ENCODE measurements at places on chromosomes 1 and 21.

- peak; percentile 16 for DNase-seq
Measured at GRCh38 chr1:6025269-6026094, 20.2 kb upstream of the KCNAB2 start.

DNA sequence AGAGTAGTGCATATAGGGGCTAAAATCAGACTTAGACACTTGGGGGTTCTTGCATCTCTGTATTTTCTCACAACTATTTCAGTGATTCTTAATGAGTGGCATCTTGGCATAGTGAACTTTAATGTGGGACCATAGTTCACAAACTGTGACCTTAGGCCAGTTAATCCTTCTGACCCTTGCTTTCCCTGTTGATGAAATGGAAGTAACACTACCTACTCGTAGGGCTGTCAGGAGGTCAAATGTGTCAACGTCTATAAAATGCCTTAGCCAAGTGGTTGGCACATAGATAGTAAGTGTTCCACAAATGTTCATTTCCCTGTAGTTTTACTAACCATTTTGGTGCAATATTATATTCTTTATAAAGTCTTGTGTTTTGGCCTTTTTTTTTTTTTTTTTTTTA lies 49.4 kb downstream of the DYRK1A start:
- DNase-seq: no peak

GRCh38 chr1:53562981-53563379 lies 103.8 kb downstream of the DMRTB1 start:
- DNase-seq: no peak

- no peak for DNase-seq
Measured at GRCh38 chr1:154661110-154661509, 53.1 kb upstream of the ADAR start.

- DNase-seq: no peak
Measured at GRCh38 chr1:179808503-179808902, 65.4 kb downstream of the FAM163A start.

- DNase-seq: no peak
Measured at GRCh38 chr1:35112668-35113067, 33.5 kb downstream of the ZMYM1 start.

DNA sequence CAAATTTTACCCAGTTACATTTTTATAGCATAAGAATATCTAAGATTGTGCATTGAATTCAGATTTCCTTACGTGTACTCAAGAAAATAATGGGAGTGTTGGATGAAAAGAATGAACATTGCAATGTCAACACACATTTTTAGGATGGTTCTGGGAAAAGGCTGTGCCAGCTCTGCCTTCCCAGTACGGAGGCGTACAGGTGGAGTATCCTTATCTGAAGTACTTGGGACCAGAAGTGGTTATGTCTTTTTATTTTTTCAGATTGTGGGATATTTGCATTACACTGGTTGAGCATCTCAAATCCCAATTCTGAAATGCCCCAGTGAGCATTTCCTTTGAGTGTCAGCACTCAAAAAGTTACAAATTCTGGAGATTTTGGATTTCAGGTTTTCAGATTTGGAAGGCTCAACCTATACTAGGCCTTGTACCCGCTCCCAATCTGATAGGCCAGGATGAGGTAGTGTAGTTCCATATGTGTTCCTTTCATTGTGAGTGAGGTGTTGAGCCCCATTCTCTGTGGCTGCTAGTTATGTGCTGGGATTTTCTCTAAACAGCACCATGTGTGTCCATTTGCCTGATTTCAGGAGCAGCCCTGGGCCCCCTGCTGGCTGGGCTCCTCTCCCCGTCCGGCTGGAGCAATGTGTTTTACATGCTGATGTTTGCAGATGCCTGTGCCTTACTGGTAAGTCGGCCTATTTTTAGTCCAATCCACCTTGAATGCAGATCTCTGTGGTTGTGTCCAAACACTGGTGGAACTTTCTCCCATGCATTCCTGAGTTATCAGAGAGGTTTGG lies 60.8 kb downstream of the SLC37A1 start:
- DNase-seq: no peak

DNA sequence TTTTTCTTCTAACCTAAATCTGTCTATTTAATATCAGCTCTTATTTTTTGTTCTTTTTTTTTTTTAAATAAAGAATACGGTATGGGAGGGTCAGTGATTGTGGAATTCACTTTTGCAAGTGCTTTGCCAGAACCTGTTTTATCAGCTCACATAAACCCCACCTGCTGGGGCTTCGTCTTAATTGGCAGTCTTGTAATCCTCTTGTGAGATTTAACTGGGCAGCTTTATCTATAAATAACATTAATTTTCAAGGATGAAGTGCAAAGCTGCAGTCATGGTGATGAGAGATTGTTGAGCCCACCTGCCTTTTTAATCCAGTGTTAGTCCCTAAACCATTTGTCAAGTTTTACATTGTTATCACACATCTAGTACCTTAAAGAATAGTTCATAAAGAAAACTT lies 18.2 kb upstream of the PDC start:
- DNase-seq: no peak

GRCh38 chr1:200654660-200655059 lies 15.0 kb downstream of the DDX59 start:
- no peak for DNase-seq

GRCh38 chr1:5526385-5526750 lies 465.9 kb downstream of the NPHP4 start:
- no peak for DNase-seq

DNA sequence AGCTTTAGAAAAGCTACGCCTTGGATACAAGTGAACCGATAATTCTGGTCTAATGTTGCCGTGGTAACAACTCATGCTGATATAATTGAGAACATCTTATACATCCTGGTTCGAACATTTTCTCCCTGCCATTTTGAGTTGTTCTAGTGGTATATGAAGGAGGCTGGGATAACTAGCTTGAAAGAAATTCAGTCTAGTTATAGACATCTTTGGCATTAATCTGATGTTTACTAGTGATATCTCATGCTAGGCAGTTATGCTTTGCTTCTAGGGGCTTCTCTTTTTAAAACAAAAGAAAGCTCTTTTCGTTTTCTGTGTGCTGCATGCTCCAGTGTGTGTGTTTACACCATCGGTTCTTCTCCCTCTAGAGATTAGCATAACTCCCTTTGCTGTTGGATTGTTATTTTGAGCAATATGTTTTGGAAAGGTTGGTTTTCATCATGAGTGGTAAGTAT lies 20.5 kb downstream of the PRKACB start:
- no peak for DNase-seq

DNA sequence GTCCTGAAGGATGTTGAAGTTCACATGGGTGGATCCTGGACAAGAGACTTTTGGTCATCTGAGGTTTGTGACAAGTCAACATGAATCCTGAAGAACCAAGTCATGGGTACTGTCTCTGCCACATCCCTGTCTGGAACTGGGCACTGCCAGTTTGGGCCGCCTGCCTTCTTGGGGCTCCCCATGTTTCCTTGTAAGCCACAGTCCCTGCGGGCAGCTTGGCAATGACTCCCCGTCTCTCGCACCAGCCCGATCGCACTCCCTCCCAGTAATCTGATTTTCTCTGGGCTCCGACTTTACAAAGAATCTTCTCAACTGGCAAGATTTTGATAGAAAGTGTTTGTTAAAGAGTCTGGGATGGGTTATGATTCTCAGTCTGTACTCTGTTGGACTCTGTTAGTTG lies 80.4 kb downstream of the DDX20 start:
- no peak for DNase-seq

GRCh38 chr1:87182611-87183010 lies 146.1 kb upstream of the LMO4 start:
- DNase-seq: no peak

DNA sequence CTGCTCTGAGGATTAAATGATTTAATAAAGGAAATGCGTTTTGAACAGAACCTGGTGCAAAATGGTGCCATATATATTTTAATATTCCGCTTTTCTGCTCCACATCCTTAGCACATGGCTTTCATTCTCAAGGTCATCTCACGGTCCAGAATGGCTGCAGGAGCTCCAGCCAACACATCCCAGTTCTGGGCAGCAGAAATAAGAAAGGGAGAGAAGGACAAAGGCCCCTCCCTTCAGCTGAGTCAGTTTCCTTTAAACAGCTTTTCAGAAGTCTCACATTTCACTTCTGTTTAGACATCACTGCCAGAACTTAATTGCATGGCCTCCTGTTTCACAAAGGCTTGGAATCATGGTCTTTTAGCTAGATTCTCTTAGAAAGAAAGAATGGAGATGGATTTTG lies 75.2 kb upstream of the LRRN2 start:
- DNase-seq: no peak

DNA sequence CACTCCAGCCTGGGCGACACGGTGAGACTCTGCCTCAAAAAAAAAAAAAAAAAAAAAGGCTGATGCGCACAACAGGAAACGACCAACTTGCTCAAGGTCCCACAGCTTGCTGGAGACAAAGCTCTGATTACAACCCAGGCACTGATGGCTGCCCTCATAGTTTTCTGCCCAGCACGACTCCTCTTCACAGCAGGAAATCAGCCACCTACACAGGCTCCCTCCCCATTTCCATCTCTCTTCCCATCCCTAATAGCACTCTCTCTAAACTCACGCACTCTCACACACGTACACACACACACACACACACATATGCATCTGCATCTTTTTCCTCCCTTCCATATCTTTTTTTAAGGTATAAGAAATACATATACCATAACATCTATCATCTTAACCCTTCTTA lies 153.5 kb upstream of the SOD1 start:
- no peak for DNase-seq

DNA sequence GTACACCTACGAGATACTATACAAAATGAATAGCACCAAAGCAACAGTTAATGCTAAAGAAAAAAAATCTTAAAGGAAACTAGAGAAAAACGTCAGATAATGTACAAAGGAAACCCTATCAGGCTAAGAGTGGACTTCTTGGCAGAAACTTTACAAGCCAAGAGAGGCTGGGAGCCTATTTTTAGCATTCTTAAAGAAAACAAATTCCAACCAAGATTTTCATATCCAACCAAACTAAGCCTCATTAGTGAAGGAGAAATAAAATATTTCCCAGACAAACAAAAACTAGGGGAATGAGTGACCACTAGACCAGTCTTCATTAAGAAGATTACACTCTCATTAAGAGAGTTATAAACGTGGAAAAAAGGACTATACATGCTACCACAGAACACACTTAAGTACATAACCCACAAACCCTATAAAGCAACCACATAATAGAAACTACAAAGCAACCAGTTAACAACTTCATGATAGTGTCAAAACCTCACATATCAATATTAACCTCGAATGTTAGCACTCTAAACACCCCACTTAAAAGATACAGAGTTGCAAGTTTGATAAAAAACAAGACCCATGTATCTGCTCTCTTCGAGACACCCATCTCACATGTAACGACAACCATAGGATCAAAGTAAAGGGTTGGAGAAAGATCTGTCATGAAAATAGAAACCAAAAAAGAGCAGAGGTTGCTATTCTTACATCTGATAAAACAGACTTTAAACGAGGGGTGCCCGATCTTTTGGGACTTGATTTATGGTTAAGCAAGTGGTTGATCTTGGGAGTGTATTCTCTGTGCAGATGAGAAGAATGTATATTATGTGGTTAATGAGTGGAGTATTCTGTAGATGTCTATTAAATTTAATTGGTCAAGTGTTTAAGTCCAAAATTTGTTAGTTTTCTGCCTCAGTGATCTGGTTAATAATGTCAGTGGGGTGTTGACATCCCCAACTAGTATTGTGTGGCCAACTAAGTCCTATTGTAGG lies 1301.4 kb downstream of the PLA2G4A start:
- DNase-seq: no peak

DNA sequence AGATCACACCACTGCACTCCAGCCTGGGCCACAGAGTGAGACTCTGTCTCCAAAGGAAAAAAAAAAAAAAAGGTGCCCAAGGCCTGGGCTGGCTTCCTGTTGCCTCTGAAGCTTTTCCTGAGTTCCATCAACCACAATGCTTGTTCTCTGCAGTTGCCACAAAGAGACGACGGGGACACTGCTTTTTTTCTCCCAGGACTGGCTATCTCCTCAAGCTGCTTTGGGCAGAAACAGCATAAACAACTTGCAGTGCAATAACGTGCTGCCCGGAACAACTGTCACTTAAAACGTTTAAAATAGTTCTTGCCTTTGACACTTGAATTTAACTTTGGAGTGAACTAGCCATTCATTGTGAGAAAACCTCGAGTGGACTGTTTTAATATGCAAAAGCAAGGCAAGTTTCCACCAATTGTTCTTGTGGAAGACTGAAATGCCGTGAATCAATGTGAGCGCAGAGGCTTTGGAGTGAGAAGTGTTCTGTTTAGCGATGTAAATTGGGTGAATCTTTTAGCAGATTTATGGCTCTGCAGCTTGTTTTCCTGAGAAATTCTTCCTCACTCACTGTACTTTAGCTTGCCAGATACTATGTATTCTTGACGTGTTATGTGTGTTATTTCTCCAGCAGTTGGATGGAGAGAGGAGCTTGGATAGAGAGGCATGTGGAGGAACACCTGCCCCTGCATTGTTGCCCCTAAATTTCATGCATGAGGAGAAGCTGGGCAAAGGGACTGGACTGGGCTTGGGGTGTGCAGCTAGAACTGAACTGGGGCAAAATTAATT lies 188.1 kb upstream of the KIAA0040 start:
- no peak for DNase-seq

DNA sequence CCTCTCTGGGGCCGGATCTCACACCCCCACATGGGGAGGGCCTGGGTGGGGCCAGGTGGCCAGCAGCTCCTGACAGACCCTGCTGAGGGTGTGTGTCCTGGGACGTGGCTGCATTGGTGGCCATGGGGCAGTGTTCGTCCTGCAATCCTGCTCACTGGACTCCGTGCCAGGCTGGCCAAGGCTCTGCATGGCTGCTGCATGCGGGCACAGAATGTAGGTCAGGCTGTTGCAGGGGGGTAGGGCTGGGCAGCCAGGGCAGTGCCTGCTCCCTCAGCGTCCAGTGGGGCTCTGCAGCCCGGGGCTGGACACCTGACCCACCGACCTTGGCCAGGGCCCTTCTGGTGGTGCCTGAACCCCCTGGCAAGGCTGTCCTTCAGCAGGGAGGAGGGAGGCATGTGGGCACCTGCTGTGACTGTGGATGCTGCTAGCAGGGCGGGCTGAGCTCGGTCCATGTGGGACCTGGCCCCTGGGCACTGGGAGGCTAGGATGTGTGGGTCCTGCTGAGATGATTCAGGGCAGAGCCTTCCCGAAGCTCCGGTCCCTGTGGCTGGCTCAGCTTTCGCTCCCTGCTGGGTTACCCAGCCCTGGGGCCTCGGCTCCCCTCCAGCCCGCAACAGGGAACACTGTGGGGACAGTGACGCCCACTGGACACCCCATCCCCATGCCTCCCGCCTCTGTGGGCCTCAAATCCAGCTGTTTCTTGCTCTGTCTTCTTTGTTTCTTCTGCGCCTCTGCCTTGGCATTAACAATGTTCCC lies 14.9 kb upstream of the PLCH2 start:
- no peak for DNase-seq

- DNase-seq: no peak
Measured at GRCh38 chr1:52426371-52426770, 22.0 kb downstream of the PRPF38A start.

GRCh38 chr1:20711285-20712214 lies 6.3 kb downstream of the KIF17 start:
- DNase-seq: no peak

- no peak for DNase-seq
Measured at GRCh38 chr1:17128361-17128760, 9.1 kb upstream of the PADI2 start.

- no peak for DNase-seq
Measured at GRCh38 chr1:159141584-159142390, 29.6 kb upstream of the CADM3 start.

GRCh38 chr1:5746611-5747425 lies 245.4 kb downstream of the NPHP4 start:
- DNase-seq: no peak

- no peak for DNase-seq
Measured at GRCh38 chr1:89405275-89405929, 41.5 kb downstream of the GBP6 start.

GRCh38 chr1:26410706-26411623 lies at the start of gene LIN28A:
LIN28A (plus strand) TSS chr1:26410817; CDS start chr1:26410892, 75 bp downstream.
- no peak for DNase-seq

All from stimulated activated CD4-positive, alpha-beta T cell treated with anti-CD3 and anti-CD28 coated beads, Interleukin-4, amount 100 ng/mL, for 24 hours (primary cell).